ENCODE measurements at places on chromosomes 4 and X.

DNA sequence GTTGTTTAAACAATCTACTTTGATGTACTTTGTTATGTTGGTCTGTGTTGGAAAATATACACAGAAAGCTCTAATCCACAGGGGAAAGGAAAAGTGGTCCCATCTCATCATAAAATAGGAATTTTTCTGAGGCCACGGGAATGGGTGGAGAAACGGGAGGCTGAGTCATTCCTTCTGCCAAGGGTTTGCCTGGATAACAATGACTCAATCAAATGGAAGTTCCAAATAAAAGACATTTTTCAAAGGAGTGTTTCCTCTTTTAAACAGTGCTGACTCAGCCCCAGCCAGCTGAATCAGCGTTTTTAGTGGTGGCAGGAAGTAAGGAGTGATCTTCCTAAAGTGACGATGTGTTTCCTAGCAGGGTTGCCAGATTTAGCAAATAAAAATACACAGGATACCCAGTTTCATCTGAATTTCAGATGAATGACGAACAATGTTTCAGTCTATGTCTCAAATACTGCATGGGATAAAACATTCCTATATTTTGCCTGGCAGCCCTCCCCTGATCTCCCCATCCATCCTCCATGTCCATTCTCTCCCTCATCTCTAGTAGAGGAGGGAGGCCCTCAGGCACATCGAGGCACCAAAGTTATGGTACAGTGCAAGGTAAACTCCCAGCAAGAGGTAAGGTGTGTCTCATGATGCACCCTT, 345.4 kb upstream of the GATB start:
- peak; percentile 88 for DNase-seq

DNA sequence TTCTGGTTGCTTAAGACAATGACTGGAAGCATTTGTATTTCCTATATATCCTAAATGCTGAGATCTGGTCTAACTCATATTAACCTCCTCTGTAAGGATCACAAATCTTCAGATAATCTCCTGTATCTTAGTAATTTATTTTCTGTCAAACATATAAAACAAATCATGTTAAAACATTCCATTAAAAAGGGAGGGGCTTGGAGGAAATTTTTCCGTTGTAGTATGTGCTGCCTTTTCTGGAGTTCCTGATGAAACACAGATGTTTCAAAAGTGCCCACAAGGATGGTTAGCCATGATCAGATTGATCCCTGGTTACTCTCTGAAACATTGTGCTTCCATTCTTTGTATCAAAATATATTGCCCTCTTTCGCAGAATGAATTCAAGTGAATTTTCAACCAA, 182.1 kb downstream of the TENM3 start:
- DNase-seq = no peak

DNA sequence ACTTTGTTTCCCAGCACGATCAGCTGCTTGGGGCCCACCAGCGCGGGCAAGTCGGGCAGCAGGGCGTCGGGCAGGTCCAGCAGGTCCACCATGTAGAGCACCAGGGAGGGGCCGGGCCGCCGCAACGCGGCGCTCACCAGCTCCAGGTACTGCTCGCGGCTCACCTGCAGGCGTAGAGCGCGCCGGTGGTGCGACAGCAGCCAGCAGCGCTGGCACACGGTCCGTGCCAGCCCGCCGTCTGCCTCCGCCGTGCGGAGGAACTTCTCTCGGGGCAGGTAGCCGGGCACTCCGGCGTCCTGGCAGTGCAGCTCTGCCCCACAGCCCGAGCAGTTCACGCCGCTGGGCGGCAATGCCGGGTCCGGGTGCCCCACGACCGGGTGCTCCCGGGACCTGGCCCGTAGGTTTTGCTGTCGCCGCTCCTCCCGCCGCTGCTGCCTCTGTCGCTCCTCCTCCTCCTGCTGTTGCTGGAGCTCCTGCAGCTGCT, 527 bp downstream of the NOA1 start:
- no peak for DNase-seq

- no peak for DNase-seq
Measured at GRCh38 chrX:7262551-7262950, 114.6 kb upstream of the PUDP start.

- DNase-seq = no peak
Measured at GRCh38 chr4:98672583-98673287, 14.3 kb upstream of the TSPAN5 start.

DNA sequence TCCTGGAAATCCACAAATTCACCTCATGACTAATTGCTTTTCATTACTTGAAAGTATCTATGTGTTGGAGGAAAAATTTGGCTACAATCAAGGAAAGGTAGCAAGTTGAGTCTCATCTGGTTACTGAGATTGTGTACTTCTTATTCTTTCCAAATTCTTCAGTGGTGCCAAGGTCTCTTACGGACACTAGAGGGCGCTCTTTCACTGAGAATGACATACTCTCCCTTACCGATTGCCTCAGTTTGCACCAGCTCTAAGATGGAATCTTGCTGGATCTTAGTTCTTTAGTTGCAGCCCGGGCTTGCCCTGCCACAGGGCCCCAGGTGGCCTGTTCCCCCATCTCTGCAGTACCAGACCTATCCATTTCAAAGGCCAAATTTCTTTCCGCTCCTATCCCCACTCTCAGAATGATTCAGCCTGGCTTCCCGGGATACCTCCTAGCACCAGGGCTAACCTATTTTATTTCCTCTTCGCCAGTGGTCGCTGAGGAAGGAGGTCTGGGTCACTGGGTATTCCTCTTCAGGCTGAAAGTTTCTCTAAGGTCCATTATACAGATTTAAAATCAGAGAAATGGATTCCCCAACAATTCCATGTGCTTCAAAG, 24.6 kb upstream of the GPR50 start:
- DNase-seq = peak; percentile 16

DNA sequence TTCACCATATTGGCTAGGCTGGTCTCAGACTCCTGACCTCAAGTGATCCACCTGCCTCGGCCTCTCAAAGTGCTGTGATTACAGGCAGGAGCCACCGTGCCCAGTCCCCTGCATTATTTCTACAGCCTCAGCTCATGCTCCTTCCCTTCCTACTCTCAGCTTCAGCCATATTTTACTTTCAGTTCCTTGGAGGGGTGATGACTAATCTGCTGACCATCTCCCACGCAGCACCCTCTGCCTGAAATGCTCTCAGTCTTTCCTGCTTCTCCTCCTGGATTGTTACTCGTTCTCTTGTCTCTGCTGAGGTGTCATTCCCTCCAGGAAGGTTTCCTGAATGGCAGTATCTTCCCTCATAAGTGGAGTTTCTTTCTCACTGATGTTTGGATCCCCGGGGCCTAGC, 63.3 kb downstream of the MOSPD2 start:
- no peak for DNase-seq

DNA sequence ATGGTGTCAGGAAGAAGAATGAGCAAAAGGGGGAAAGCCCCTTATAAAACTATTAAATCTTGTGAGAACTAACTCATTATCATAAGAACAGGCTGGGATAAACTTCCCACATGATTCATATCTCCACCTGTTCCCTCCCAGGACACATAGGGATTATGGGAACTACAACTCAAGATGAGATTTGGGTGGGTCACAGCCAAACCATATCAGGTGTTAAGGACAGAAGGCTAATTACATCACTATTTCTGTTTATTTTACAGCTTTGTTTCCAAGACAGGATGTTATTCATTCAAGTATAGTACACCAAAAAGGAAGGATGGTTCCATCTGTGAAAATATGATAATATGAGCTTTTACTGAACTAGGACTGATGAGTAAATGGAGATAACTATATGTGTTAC, 63.7 kb upstream of the ARSJ start:
- peak; percentile 44 for DNase-seq

DNA sequence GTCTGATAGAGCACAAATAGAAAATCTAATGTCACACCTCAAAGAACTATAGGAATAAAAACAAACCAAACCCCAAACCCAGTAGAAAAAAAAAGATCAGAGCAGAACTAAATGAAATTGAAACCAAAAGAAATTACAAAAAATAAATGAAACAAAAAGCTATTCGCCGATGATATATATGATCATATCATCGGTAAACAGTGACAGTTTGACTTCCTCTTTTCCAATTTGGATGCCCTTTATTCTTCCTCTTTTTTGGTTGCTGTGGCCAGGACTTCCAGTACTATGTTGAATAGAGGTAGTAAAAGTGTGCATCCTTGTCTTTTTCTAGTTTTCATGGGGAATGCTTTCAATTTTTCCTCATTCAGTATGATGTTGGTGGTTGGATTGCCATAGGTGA, 215.3 kb upstream of the AR start:
- DNase-seq = no peak
